Smooth muscle cell of the pulmonary artery (primary cell): ENCODE measurements at places on chromosomes 12 and 14. TPM values are rescaled to one million over a fixed set of nuclear protein-coding genes. Genes with fewer than 3 reads are reported as not detected.

MAPKAPK5 gene
- 29.7 and 40.0 TPM in 2 replicates for total RNA-seq

PROX2 gene
- total RNA-seq, result not detected in 2 replicates

METTL3 gene
- total RNA-seq, result 43.2 and 44.6 TPM in 2 replicates

SYT1 gene
- total RNA-seq, result 2.0 and 25.2 TPM in 2 replicates

MYRFL gene
- 0.07 TPM in 1 of 2 replicates, not detected in the other for total RNA-seq

USP5 gene
- 90.6 and 117 TPM in 2 replicates for total RNA-seq

WNT1 gene
- not detected in 2 replicates for total RNA-seq

G2E3 gene
- 14.8 and 19.9 TPM in 2 replicates for total RNA-seq

RPGRIP1 gene
- total RNA-seq, result not detected in 2 replicates

LGR5 gene
- 0.03 and 2.2 TPM in 2 replicates for total RNA-seq
